Upper lobe of right lung (tissue), 1 donor: ENCODE measurements at places on chromosomes 1 and 21. TPM values are rescaled to one million over a fixed set of nuclear protein-coding genes. Genes with fewer than 3 reads are reported as not detected.

- H3K27ac ChIP-seq: no peak overlapping the region
- peaks cover 49% of the 10 kb centered on the region for H3K4me1 ChIP-seq
- H3K27me3 ChIP-seq: no peaks in the 10 kb centered on the region
- H3K36me3 ChIP-seq: peaks cover 7% of the 10 kb centered on the region
These were observed 16.4 kb downstream of the CAPZA1 start for GRCh38 chr1:112636056-112636455.

GRCh38 chr1:10773376-10773775, 23.1 kb downstream of the CASZ1 start:
- DNase-seq: no peak
- H3K36me3 ChIP-seq: no peaks in the 10 kb centered on the region
- no peaks in the 10 kb centered on the region for H3K4me1 ChIP-seq
- no peak overlapping the region for H3K27ac ChIP-seq

DNA sequence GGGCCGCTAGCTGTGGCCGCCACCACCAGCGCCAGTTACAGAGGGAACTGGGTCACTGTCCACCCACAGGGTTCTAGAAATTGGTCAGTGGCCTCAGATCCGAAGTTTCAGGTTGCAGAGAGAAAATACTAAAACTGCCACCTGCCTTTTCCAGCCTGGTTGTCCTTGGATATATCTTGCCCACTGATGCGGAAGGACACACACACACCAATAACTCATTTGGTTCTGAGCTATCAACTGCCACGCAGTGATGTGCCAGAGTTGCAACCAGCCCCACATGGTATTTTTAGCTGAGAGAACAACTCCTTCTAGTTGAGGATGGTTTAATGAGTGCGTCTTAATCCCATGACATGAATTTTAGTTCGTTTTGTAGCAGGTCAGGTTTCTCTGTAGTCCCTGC, 68.1 kb downstream of the SH3BGR start:
- peaks cover 5% of the 10 kb centered on the region for H3K4me1 ChIP-seq
- H3K27me3 ChIP-seq: no peaks in the 10 kb centered on the region
- no peaks in the 10 kb centered on the region for H3K36me3 ChIP-seq
- H3K4me3 ChIP-seq: no peak overlapping the region
- no peak for DNase-seq

GRCh38 chr21:45318556-45319404, 31.1 kb upstream of the POFUT2 start:
- no peak overlapping the region for H3K4me3 ChIP-seq
- no peaks in the 10 kb centered on the region for H3K27me3 ChIP-seq
- peak overlapping the region; percentile 85 for H3K27ac ChIP-seq
- DNase-seq: peak; percentile 78
- peaks cover 42% of the 10 kb centered on the region for H3K4me1 ChIP-seq

- peaks cover 12% of the 10 kb centered on the region for H3K36me3 ChIP-seq
- H3K4me3 ChIP-seq: peak overlapping the region; percentile 92
- no peaks in the 10 kb centered on the region for H3K27me3 ChIP-seq
- no peak for DNase-seq
- H3K4me1 ChIP-seq: peaks cover 37% of the 10 kb centered on the region
- H3K27ac ChIP-seq: peak overlapping the region; percentile 99
These were observed 3.1 kb upstream of the TXNIP start for GRCh38 chr1:145999321-146000024.

The PLA2G2F gene
- total RNA-seq: not detected

DNA sequence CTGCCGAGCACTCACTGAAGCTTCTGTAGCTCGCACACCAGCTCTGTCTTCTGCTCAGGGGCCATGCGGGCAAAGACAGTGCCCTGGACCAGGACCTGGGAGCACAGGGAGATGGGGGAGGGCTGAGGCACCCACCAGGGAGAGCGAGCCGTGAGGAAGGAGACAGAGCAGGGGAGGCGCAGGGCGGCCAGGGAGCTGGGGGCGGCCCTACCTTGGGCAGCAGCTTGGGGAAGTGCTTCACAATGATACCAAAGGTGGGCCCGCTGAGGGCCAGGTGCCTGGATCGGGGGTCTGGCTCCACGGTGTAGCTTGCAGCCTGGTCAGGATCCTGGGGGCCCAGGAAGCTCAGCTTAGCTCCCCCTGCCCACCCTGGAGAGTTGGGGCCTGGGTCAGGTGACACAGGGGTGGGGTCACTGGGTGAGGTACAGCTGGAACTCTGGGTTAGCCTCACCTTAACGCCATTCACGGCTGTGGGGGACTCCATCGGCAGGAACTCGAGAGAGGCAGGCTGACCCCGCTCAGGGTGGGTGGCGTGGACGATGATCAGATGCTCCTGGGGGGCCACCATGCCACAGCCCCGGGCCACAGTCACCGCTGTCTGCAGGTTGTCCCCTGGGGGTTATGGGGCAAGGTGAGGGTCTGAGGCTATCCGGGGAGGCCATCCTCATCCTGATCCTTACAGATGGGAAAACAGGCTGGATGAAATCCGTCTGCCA, 9.4 kb upstream of the MFAP2 start:
- H3K4me3 ChIP-seq: no peak overlapping the region
- peaks cover 29% of the 10 kb centered on the region for H3K36me3 ChIP-seq
- no peak for DNase-seq
- H3K4me1 ChIP-seq: no peaks in the 10 kb centered on the region

The ZSCAN20 gene
- 4.3 TPM for total RNA-seq

DNA sequence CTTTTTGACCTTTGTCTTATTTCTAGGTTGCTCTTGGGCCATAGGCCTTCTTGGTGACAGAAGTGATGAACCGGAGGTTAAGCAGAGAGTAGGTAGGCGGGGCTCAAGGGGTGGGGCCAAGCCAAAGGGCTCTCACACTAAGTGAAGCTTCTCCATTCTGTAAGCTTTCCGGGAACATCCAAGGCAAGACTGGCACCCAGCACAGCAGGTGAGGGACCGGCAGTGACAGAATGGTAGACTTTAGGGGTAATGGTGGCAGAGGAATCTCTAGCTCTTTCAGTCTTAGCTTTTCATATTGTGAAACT, at the start of gene TNFAIP8L2:
Gene TNFAIP8L2, plus strand, starts transcription at position 135 of the 305 bp plus-strand sequence. CDS start 2,049 bp downstream, outside the sequence.
- H3K27ac ChIP-seq: peak within 1 kb of the TSS; percentile 67
- DNase-seq: peak; percentile 81
- peaks cover 42% of the 10 kb centered on the region for H3K36me3 ChIP-seq
- peak within 1 kb of the TSS; percentile 52 for H3K4me3 ChIP-seq
- peaks cover 2% of the 10 kb centered on the region for H3K4me1 ChIP-seq
- no peaks in the 10 kb centered on the region for H3K27me3 ChIP-seq

- no peaks in the 10 kb centered on the region for H3K4me1 ChIP-seq
- H3K4me3 ChIP-seq: no peak overlapping the region
- no peaks in the 10 kb centered on the region for H3K27me3 ChIP-seq
- no peak overlapping the region for H3K27ac ChIP-seq
These were observed 116.2 kb downstream of the EIF4G3 start for GRCh38 chr1:21060523-21060922.

GRCh38 chr1:112501810-112502641, 6.7 kb upstream of the WNT2B start:
- no peaks in the 10 kb centered on the region for H3K36me3 ChIP-seq
- peak overlapping the region; percentile 55 for H3K4me3 ChIP-seq
- H3K27ac ChIP-seq: no peak overlapping the region

DNA sequence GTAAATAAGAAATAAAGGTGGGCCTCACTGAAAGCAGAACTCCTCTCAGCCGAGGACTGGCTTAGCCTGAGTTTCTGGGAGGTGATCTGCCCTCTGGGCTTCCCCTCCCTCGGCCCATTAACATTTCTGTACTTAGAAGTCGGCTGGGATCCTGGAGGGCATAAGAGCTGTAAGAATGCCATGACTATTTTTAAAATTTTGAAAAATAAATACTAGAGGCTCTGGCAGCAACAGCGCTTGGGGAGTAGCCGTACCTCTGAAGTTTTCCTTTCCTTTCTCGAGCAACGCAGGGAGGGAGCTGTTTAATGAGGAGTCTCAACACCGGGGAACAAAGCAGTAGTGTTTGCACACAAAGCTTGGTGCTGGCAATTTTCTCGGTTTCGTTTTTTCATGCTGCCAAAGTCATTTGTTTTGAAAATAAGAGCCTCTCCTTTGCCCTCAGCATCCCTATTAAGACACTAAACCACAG, 498.7 kb downstream of the SMYD3 start:
- no peaks in the 10 kb centered on the region for H3K36me3 ChIP-seq
- peaks cover 4% of the 10 kb centered on the region for H3K4me1 ChIP-seq
- peak overlapping the region; percentile 28 for H3K4me3 ChIP-seq
